ENCODE measurements at places on chromosomes 3 and 15.

- no peak for DNase-seq
Measured at GRCh38 chr15:39959411-39959810, 25.5 kb downstream of the EIF2AK4 start.

DNA sequence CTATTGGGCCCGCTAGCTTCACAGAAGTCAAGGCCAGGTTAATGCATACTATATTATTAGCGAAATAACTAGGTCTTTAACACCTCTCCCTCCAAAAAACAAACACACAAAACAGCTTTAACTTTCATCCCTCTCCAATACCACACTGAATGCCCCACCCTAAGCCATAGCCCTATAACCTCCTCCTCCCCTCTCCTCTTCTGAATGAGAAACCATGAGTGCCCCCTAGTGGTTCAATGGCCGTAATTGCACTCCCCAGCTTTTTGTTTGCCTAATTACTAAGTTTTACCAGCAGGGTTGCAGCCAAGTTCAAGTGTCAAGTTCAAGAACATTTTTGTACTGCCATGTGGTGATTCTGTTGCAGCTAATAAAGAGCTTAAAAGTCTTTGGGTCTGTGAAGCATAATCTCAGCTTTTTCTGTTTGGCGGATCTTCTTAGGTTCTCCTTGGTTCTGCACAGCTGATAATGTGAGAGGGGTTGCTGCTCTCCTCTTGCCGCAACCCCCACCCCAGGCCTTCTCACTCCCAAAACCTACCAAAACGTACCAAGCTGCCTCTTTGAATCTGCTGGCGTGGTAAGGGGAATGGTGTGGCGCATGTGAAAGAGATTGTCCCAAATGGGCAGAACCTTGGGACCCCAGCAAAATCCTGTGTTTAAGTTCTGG lies 57.9 kb downstream of the RPL22L1 start:
- peak; percentile 64 for DNase-seq

DNA sequence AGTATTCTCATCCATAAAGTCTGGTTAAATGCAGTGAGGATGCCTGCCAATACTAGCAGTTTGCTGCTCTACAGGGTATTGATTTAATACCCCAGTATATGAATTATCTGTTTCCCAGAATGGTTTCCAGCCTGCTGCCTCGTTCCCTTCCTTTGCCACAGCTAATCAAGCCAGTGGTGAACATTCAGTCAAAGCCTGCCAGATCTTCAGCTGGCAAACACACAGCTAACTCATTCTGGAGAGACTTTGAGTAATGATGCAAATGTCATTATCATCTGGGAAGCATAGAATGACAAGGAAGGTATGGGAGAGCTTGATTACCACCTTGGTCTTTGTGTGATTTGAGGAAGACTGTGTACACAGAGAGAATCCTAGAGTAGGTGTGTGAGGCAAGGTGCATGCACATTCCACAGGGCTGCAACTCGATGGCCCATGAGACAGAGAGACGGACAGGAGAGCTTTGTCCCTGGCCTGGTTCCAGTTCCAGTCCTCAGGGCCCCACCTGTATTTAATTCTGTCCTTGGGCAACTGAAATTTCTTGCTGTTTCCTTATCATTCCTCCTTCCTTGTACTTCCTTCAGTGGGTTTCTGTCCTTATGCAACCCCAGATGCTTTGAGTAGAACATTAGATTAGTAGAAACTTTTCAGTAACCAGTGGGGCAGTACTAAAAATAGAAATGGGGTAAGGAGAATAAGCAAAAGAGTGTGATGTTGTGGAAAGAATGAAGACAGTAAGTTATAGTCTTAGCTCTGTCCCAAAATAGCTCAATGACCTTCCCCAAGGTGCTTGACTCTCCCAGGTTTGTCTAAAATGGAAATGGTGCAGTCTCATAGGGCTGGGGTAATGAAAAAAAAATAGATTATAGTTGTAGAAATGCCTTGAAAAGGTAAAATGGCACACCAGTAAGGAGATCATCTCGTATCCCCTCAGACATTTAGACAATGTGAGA lies 72.5 kb downstream of the MITF start:
- DNase-seq, result no peak

DNA sequence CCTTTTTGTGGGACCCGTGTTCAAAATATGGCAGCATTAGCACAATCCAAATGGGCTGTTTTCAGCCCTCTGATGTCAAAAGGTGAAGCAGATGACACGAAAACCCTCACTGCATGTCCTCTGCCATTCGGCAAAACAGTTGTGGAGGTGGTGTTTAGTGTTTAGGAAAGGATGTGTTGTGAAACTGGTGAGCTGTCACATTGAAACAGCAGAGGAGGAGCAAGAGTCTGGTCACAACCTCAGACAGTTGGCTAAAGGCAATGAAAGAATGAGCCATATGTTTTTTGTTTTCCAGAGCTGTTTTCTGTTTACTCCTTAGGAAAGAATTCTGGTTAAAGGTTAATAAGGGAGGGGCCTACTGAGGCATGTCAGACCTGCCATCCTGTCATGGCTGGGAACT lies 140.7 kb downstream of the VPS8 start:
- no peak for DNase-seq

GRCh38 chr15:64107337-64107736 lies 11.6 kb downstream of the SNX1 start:
- DNase-seq, result no peak

DNA sequence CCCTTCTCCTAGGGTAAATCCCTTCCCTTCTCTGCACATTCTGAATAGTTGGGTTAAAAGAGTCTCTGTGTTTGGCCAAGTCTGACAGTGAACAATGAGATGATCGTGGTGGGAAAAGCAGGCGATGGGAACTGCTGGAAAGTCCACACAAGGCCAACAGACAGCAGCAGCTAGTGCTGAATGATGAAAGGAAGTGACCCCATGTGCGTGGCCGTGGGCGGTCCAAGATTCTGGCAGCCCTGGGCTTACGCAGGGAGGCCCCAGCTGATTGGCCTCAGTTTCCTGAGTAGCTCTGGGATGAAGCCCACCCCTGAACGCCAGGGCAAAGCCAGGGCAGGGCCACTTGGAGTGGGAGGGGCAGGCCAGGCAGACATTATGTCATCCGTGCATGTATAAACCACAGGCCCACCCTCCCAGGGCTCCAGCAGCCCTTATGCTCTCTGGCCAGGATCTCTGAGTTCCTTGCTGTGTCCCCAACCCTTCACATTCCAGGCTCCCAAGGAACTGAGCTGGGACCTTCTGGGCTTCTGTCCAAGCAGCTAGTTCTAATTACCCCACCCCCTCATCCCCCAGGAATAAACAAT lies 57.8 kb downstream of the CDC25A start:
- peak; percentile 37 for DNase-seq

- DNase-seq, result no peak
Measured at GRCh38 chr3:180142041-180142440, 105.3 kb upstream of the PEX5L start.

GRCh38 chr3:143529798-143530197 lies 318.5 kb downstream of the SLC9A9 start:
- DNase-seq, result no peak

DNA sequence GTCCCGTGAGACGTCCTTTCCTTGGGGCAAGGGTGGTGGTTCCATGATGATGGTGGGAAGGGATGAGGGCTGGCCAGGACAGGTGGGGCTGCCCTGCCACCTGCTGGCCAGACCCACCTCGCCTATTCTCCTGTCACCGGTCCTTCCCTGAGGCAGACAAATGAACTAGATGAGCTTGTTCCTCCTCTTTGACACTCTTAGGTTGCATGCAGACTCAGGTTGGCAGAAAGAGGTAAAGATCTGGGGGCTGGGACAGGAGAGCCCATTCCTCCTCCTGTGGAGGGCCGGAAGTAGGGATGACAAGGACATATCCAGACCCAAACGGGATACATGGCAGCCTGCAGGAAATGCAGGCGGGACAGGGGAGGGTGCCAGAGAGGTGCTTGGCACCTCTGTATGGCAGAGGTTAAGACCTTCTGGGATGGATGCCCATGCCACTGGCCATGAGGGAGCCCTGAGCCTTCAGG lies 38.6 kb downstream of the ACSBG1 start:
- no peak for DNase-seq

DNA sequence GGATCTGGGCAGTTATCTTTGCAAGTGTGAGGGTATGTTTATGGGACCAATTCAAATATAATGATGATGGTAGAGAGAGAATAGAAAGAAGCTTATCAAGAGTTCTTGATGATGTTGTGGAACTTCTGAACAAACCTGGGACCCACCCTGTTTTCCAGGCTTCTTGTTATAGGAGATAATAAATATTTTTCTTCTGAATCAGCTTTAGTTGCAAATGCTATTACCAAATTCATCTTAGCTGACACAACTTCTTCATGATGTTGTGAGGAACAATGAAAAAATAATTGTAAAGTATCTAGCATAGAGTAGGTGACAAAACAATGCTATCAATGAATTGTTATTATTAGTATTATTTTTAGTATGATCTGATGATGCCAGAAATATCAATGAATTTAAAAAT lies 43.5 kb upstream of the PTX3 start:
- DNase-seq, result no peak

DNA sequence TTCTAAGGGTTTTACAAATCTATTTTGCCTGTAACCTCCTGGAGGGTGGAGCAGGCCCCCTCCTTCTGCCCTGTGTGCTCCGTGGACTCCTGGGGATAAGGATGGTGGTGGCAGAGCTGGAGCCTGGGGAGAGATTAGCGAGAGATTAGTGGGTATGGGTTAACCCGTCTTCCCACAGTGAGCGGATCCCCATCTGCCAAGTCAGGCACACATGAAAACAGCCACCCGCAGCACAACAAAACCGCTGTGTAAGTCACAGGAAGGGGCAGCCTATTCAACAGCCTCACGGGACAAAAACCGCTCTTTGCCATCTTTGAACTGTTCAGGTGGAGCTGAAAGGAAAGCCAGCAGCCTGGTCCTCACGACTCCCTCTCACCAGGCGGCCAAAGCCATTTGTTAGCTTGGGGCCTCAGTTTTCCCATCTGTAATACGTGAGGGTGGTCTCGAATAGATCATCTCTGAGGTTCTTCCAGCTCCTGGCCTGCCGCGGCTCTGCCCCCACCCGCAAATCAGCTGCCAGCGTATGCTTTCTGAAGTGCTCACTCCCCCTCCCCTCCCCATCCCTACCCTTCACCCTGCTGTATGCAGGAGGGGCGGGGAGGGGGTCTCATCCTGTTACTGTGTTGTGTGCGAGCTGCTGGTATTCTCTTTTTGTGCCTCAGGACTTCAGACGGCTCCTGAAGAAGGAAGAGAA lies 43.6 kb downstream of the PDIA5 start:
- no peak for DNase-seq

- DNase-seq, result no peak
Measured at GRCh38 chr3:152706991-152707713, 127.8 kb upstream of the P2RY1 start.

- no peak for DNase-seq
Measured at GRCh38 chr3:183762304-183762703, 63.1 kb downstream of the MAP6D1 start.

DNA sequence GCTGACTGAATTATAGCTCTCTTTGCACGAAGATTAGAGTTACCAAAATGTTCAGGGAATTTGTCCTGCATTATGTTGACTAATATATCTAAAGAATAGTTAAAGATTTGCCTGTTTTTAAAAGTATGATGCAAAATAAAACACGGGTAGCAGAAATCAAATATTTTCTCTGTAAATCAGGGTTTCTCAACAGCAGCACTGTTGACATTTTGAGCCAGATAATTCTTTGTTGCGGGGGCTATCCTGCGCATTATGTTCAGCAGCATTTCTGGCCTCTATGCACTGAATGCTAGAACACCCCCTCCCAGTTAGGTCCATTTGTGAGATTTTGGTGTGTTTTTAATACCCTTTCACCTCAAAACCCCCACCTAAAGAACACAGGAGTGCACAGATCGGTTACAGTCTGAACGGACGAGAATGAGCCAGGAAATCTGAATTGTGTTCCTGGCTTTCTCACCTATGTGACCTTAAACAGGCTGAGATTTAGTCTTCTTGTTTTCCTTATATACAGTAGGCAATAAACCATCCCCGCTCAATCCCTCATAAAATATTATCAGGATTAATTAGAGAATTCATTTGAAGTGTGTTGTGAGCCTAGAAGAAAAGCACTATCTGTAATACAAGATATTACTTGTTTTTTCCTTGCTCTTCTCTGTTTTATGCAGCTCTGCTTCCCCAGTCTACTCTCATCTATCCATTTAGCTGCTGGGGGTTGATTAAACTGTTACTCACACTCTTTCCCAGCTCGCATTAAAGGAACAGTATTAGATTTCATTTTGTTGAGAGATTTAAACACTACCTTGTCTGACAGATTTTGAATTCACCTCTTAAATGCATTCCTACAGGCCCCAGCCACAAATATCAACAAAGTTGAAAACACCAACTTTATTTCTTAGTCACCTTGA lies 247.5 kb upstream of the GOLIM4 start:
- no peak for DNase-seq
